Left cardiac atrium (tissue), 4 donors: ENCODE measurements at places on chromosomes 2 and 18.

DNA sequence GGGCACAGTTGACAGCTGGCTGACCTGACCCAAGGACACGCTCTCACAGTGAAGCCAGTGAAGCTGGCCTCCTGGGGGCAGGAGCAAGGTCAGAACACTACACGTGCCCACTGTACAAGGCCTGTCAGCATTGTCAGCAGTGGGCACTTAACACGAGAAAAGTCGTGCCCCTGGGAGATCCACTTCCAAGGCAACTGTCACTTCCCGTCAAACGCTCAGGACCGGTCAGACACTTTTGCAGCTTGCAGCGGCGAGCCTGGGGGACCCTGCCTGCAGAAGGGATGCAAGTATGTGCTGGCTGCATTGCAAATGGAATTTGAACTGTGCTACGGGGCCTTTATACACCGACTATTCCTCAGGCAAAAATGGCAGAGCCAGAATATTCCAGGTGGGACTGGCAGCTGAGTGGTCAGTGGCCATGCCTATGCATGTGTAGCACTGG lies 176.2 kb downstream of the BCL2 start:
- DNase-seq, result no peak

GRCh38 chr18:74951165-74951760 lies 257.7 kb downstream of the PTGR3 start:
- peak; percentile 53 for DNase-seq

GRCh38 chr2:218887079-218887478 lies 6.4 kb downstream of the WNT10A start:
- DNase-seq, result no peak

DNA sequence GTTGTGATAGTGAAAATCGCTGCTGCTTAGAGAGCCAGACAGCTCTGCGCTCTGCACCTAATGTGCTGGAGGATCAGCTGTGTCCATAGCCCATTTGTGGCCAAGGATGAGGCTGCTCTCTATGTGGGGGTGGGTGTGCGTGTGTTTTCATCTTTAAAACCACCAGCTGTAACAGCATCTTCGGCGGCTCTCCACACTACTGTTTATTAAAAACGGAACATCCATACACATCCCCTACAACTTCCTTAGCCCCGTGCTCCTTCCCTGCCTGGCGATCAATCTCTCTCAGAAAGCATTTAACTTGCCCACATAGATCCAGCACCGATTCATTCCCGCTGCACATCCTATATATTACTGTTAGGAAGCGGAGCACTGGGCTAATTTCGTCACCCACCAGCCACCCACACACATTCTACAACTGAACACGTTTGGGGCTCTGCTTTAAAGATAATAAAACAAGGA lies 1.6 kb downstream of the CELF4 start:
- DNase-seq, result no peak

DNA sequence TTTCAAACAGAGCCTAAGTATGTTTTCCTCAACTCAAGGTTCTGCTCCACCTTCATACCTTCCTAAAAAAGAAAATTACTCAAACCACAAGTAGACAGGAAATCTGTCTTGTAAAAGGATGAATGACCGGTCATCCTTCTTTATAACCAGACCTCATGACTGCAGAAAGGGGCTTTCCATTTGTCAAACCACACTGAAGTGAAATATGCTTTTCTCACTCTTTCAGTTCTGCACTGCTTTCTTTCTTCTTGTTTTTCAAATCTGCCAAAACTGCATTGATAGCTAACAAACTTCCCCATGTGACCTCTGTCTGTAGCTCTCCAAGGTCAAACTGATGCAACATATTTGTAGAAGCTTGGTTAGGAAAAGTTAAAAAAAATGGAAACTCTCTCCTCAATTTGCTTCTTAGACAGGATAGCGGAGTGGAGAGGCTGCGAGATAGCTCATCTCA lies 308.9 kb upstream of the CCDC68 start:
- no peak for DNase-seq
